ENCODE measurements at places on chromosomes 7 and 10.
A peak's percentile ranks its signal among the peaks of the same experiment; 100 is the strongest.

GRCh38 chr7:84105586-84105985 is 89.0 kb downstream of the SEMA3A start:
- no peak for DNase-seq

DNA sequence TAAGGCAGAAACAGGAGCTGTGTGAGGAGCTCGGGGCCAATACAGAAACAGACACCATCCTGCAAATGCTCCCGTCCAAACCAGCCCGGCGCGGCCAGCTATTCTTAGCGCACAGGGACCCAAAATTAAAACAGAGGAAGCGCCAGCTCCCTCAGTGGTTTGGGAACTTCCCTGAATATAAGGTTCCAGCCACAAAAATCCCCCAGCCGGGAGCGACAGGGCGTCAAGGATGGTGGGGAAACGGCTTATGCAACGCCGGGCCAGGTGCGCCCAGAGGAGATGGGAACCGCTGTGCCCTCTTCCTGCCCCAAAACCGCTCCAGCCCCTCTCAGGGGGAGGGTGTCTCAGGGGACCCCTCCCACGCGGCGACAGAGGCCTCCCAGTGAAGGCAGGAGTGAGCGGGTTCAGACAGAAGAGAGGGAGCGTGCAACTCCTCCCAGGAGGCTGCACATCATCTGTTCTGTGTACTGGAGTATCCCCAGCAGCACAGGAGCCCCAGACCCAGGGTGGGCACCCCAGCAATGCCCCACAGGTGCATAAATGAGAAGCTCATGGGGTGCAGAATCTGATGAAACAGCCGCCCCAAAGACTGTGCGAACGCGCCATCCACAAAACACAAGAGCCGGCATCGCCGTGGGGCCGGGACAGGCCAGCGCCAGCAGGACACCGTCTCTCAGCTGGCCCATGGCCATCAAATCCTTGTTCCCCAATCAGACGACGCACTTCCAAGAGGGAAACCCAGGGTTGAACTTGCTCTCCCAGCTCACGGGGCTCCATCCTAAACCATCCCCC is 73.9 kb upstream of the PDGFA start:
- DNase-seq, result no peak

DNA sequence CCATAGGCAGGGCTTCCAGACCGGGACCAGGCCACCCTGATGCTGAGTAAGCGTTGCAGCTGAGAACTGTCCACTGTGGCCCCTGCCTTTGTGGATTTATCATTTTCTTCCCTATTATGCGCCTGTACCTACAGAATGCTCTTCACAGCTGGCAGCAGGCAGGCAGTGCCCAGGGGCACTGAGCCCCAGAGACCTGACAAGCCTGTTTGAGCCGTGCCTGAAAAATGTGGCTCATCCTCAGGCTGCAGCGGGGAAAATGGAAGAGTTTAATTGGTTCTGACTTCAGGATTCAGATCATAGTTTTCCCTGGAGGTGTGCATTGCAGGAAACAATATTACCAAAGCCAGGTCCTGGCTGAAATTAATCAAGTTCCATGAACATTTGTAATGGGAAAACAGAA is 200.2 kb downstream of the ZNF438 start:
- DNase-seq, result no peak

DNA sequence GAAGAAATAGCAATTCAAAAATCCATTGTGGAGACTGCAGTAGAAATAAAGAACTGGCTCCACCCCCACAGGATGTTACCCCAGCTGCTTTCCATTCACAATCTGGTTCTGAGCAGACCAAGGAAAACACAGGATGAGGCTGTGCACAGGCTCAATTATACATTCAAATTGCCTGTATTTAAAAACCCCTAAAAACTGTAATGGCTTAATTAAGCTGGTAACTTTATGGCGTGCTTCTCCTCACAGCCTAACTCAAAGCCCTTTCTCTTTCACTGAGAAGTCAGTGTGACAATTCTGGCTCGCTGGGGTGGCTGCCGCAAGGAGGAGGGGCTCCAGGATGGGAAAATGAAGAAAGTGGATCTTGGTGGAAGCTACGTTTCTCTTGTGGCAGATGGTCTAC is 1191.1 kb downstream of the SORCS1 start:
- no peak for DNase-seq

DNA sequence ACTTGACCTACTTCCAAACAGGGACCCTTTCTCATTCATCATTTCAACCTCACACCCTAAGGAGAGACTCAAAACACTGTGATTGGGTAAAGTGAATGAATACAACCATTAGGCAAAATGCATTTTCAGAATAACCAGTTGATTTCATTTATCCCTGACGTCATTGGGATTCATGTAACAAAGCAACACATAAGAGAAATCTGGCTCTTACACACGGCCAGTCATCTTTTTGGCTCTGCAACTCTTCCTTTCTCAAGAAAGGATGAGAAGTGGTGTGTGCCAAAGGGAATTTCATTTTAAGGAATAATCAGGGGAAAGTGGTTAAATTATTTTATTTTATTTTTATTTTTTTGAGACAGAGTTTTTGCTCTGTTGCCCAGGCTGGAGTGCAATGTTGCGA is 83.1 kb downstream of the CPVL start:
- no peak for DNase-seq

GRCh38 chr10:18684416-18684815 is 25.2 kb downstream of the ARL5B start:
- no peak for DNase-seq

DNA sequence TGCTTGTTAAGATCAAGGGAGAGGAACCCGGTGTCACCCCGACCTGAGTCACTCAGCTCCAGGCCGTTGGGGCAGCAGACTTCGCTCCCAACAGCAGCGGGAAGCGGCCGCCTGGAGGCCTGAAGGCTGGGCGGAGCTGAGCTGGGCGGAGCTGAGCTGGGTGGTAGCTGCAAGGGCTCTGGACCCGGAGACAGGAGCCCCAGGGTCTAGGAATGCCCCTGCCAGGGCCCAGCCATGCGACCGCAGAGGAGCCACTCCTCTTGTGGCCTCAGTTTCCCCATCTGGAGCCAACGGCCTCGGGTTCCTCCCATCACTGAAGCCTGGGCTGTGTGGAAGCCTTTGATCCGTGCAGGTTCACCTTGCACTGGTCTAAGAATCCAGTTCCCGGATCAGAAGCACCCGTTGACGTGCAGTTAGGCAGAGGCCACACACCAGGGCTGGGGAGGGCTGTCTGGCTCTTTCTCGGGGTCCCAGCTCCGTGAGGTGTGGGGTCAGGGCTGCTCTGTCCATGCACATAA is 21.9 kb upstream of the DPYSL4 start:
- DNase-seq, result no peak

- no peak for DNase-seq
These were observed 195.1 kb upstream of the HABP2 start for GRCh38 chr10:113357681-113358300.

DNA sequence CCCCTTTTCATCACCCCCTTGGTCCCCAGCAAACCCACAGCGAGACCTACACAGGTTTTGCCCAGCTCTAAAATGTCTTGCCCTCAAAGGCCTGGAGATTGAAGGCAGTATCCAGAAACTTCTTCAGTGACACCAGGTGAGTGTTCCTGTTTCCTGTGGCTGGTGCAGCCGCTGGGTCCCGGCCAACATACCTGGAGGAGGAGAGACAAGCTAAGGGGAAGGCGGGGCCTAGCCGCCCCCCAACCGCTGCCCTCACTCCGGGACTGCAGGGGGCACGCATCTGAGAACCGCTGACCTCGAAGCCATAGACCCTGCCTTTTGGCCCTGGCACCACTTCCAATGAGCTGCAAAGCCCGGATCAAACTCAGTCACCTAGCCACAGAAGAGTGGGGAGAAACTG is 27.0 kb downstream of the OGDHL start:
- DNase-seq, result no peak

DNA sequence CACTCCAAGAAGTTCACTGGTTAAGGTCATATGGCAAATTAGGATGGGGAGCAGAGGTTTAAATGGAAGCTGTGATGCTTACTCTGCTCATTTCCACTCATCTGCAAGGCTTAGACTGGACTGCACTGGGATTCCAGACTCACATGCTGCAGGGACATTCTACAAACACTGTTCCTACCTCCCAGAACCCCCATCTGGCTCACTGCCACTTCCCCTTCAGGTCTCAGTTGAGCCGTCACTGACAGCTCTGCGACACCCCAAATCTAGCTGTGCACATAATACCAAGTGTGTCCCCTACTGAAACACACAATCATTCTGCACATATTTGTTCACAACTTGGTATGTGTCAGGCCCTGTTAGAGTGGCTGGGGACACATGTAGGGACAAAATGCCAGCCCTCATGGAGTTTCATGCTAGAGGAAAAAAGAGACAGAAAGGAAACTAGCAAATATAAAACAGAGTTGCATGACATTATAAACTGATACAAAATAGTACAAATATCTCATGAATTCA is 5.4 kb downstream of the PRKCQ start:
- peak; percentile 37 for DNase-seq

GRCh38 chr10:44065788-44066526 is 318.9 kb downstream of the CXCL12 start:
- no peak for DNase-seq

DNA sequence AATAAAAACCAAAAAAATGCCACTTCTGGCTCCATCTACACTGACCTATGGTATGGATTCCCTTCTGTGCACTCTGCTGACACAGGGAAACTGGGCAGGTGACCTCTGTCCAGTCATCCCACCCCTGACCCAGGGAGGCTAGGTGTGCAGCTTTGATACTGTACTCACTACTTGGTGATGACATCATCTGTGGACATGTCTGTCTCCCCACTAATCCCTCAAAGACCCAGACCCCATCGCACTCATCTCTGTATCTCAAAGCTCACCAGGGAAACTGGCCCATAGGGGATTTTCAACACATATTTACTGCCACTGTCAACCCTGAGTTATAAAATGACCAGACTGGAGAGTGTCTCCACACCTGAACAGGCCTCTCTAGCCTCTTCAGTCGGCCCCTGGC is 10.6 kb downstream of the SGMS1 start:
- DNase-seq, result no peak

- no peak for DNase-seq
These were observed 139.5 kb upstream of the FERD3L start for GRCh38 chr7:19284596-19285300.

GRCh38 chr10:101060036-101060950 is 1.5 kb upstream of the KAZALD1 start:
- peak; percentile 93 for DNase-seq

DNA sequence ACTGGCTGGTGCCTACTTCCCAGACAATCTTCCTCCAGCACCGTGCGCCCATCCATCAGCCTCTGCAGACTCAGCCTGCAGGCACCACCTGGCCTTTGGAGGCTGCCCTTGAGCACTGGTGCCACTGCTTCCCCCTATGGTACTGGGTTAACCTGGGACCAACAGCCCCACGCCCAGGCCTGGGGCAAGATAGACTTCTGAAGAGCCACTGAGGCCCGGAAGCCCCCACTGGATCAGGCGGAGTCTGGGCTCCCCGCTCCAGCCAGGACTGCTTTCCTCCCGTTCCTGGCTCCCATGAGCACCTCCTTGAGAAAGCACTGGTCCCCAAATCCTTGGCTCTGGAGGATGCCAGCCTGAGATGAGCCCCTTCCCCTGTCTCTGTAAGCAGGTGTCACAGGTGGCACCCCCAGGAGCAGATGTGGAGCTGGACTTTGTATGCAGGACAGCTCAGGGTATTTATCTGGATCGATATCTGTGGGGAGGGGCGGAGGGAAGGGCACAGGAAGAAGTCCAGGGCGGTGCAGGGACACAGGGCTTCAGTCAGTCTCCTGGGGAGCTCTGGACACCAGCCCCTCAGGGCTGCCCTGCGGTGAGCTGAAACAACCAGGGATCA is 206.5 kb upstream of the PPP2R2D start:
- no peak for DNase-seq

GRCh38 chr7:11615174-11615573 is 216.8 kb downstream of the THSD7A start:
- no peak for DNase-seq

DNA sequence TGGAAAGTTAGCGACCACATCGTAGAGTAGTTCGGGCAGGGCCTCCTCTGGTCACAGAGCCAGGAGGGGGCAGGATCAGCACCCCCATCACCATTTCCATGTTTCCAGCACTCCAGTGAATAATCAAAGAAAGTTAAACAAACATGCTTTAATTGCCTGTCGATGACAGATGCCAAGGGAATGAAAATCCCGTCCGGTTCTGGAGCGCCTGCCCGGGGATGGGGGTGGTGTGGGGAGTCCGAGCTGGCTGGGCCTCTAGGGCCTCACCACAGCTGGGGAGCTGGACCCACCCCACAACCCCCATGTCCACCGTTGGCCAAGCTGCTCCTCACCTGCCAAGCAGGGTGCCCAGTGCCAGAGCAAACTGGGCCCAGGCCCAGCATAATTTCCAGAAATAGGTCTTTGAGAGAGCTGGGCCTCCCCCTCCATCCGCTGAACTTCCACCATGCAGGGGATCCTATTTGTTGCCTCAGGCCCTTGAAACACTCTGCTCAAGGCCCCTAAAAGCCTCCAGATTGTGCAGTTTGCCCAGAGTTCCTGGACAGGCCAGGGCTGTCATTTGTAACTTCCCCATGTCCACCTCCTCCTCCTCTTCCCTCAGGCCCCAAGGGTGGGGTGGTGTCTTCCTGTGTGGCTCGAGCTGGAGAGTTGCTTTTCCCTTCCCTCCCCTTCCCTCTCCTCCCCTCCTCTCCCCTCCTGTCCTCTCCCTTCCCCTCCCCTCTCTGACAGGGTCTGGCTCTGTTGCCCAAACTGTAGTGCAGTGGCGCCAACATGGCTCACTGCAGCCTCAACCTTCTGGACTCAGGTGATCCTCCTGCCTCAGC is 101.0 kb downstream of the MYL10 start:
- DNase-seq, result no peak

- no peak for DNase-seq
These were observed 16.7 kb upstream of the C10orf95 start for GRCh38 chr10:102467971-102468438.

- no peak for DNase-seq
These were observed 89.4 kb downstream of the LRRTM3 start for GRCh38 chr10:67015225-67015624.

DNA sequence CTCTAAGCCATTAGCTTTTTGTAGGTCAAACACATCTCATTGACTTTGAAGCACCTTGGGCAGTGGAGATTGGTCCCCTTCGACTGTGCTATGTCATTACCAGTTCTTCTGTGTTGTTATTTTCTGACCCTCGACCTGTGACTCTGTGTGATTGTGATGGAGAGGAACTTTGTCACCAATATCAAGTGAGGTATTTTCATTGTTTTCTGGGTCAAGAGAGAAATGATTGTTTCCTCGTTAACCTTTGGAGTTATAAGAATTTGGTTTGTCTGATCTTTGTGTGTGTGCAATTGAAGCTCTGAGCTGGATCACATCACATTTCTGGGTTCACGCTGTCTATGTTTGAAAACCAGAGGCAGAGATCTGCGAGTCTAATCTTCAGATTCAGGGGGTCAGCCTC is 432.2 kb upstream of the KLF6 start:
- no peak for DNase-seq

Data from CD4-positive, alpha-beta T cell treated with Interleukin-6 for 4 hours (primary cell).